ENCODE measurements at places on chromosomes 2 and 18. TPM values are rescaled to one million over a fixed set of nuclear protein-coding genes. Genes with fewer than 3 reads are reported as not detected.

Gene NR4A2
- total RNA-seq, result 6.5 TPM

Gene ABCG5
- total RNA-seq, result 0.27 TPM

Gene NIFK
- 78.8 TPM for total RNA-seq

Gene ERMN
- 6.0 TPM for total RNA-seq

Gene DAW1
- 0.44 TPM for total RNA-seq

Gene SKA1
- total RNA-seq, result 2.5 TPM

Gene SGO2
- 6.8 TPM for total RNA-seq

Gene OXER1
- 4.3 TPM for total RNA-seq

Gene UNC80
- 54.2 TPM for total RNA-seq

Gene MGAT4A
- 38.6 TPM for total RNA-seq

Gene RTKN
- 28.9 TPM for total RNA-seq

Gene REEP1
- 34.9 TPM for total RNA-seq

Gene ZAP70
- 1.5 TPM for total RNA-seq

Gene TM4SF20
- total RNA-seq, result not detected

Gene REG1B
- total RNA-seq, result not detected

Gene CERKL
- 39.1 TPM for total RNA-seq

Gene TMEM150A
- total RNA-seq, result 4.0 TPM

Gene NTSR2
- total RNA-seq, result 0.44 TPM

Gene NEURL3
- total RNA-seq, result 0.27 TPM

Gene DNER
- 83.2 TPM for total RNA-seq

Gene DSG4
- not detected for total RNA-seq

Gene NMUR1
- total RNA-seq, result 2.1 TPM

Gene ANKRD30BL
- total RNA-seq, result 7.3 TPM

Data from camera-type eye (tissue), 1 donor.